Endothelial cell of umbilical vein (primary cell): ENCODE measurements at places on chromosomes 2 and 18. TPM values are rescaled to one million over a fixed set of nuclear protein-coding genes. Genes with fewer than 3 reads are reported as not detected.

DNA sequence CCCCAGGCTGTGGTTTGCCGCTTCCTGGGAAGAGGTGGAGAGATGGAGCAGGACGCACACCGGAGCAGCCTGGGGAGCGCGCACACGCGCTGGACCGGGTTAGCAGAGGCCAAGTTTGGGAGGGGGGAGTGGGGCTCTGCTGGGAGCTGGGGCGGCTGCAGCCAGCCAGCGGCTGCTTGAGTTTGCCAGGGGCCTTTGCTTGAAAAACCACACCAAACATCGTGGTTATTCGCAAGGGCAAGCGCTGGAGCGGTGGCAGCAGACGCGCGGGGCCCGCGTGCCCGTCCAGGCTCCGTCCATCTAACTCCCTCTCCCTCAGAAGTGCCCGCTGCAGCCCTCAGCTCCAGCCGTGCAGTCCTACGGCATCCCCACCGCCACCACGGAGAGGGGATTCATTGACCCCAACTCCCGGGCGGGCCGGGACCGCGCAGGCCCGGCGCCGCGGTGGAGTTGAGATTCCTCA, 4.6 kb downstream of the PTGR3 start:
- DNase-seq = no peak

- no peak for DNase-seq
Observed at GRCh38 chr2:238854699-238855229, 6.9 kb downstream of the TWIST2 start.

- DNase-seq = no peak
Observed at GRCh38 chr18:39958876-39959275, 1996.2 kb upstream of the PIK3C3 start.

DNA sequence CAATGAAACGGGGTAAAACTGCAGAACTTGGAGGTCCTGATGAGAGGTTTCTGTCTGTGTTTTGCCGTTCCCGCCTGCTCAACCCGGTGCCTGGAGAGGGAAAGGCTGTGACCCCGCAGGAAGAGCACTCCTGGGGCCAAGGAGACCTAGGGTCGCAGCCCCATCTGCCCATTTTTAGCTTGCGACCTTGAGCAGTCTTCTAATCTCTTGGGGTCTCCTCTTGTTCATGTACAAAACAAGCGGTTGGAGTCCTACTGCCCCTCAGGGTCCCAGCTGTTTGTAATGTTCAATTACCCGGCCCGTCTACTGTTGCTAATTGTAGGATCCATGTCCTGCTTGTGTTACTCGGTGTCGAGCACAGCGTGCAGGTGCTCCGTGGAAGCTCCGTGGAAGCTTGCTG, 104.5 kb downstream of the PTGR3 start:
- DNase-seq = no peak

DNA sequence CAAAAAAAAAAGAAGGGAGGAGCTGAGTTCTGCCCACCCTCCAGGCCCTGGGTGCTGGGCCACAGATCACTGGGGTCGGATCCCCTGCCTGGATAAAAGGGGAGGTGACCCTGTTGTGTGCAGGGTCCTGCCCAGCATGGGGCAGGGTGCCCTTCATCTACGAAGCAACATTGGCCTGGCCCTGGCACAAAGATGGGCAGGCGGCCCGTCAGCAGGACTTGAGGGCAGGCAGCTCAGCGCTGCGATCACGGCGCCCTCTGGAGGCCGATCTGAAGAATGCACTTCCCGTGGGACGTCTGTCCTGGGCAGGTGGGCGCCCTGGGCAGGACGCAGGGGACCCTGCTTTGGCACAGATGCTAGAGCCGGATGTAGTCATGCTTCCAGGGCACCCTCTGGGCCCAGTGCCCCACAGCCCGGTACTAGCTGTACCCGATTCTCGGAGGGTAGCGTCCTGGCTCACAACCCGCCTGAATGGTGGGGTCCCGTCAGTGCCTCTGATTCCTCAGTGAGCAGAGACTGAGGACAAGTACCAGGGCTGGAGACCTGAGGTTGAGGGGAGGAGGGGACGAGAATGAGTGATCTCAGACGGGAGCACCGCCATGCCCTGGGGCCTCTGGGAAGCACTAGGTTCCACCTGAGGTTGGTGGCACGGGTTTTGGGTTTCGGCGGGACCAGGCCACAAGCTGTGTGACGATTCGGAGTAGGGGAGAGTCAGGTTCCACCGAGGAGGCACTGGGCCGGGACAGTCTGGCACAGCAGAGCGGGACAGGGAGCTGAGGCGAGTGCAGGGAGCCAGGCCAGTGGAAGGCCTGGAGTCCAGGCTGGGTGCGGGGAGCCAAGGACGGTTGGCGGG, 18.0 kb downstream of the ARID5A start:
- peak; percentile 65 for DNase-seq

Gene RIT2
- total RNA-seq = not detected in 2 replicates

Gene NT5C1B
- not detected in 2 replicates for total RNA-seq

- no peak for DNase-seq
Observed at GRCh38 chr2:5230855-5231254, 461.3 kb upstream of the SOX11 start.

Gene APLF
- 2.3 and 2.4 TPM in 2 replicates for total RNA-seq

DNA sequence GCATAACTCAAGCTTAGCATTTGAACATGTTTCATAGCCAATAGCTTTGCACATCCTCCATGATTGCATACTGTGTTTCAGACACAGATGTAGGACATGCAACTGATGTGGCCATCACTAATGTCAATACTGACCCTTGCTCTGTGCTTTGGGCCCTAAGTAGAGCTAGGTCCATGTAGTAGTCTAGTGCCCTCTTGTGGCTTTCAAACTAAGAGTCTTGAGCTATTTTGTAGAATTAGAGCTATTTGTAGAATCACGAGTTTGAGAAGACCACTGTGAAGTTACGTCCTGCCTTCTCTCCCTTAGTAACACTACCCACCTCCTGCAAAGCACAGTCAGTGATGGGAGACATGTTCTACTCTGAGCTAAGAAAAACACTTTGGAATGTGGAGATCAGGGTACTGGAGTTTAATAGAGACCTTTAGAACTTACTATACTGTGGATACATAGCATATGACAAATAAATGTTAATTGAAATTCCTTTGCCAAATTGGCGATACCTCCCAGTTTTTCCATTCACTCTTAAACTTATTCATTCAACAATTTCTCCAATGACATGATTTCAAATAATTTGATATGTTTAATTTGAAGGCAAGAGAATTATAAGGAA, 306.5 kb upstream of the TNP1 start:
- DNase-seq = peak; percentile 58

DNA sequence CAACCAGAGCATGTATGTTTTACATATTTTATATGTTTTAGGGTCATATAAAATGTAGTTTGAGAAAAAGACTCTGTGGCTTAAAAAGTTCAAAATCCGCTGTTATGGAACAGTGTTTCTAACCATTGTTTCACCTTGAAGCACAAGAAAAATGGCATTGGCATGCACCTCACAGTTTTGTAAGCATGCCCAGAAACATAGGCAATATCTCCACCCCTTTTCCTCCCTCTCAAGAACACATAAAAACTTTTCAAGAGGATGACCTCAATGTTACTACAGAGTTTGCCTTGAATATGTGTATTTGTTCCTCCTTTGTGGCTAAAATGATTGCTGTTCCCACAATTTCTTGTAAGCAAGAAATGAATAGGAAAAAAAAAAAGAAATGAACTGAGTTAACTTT, 29.3 kb upstream of the SLC40A1 start:
- no peak for DNase-seq

DNA sequence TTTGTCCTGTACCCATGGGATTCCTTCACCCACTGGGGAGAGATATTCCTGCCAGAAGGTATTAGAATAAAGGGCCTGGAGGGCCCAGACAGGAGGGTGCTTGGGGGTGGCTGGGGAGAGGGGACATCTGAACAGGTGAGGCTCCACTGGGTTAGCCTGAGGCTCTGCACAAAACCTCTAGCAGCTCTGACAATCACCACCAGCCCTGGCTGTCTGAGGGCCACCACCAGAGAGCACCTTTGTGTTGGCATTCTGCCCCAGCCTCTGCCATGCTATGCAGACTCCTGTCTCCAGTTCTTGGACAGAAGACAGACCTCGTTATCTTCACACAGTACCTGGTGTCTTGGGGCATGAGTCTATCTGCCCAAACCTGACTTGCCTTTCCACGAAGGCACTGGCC, 25.3 kb downstream of the SLC16A14 start:
- DNase-seq = no peak

DNA sequence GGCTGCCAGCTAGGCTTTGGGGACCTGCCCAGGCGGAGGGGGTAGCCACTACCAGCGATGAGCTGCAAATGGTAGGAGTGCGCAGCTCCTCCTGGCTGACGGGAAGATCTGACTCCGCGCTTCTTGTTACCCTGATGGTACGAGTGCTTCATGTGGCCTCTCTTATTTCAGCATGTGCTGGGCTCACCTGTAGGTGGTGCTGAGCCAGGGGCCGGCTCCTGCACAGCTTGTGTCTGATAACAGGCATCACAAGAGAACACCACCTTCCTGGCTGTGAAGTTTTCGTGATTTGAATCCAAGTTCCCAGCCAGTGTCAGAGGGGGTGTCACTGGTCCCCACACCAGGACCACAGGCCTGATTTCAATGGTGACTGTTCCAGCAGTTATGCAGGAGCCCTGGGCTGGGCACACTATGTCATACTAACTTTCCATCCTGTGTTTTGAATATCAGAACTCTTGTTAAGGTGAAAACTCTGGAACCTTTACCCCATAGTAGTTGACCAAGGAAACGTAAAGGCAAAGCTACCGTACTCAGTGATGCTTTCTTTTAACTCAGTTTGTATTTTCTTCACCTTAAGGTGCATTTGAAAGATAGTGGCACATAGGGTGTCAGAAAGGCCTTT, 28.0 kb downstream of the APCDD1 start:
- no peak for DNase-seq

- peak; percentile 95 for DNase-seq
Observed at GRCh38 chr2:47088371-47089082, 66.6 kb downstream of the STPG4 start.

GRCh38 chr18:70158992-70159717, 46.3 kb downstream of the RTTN start:
- no peak for DNase-seq

DNA sequence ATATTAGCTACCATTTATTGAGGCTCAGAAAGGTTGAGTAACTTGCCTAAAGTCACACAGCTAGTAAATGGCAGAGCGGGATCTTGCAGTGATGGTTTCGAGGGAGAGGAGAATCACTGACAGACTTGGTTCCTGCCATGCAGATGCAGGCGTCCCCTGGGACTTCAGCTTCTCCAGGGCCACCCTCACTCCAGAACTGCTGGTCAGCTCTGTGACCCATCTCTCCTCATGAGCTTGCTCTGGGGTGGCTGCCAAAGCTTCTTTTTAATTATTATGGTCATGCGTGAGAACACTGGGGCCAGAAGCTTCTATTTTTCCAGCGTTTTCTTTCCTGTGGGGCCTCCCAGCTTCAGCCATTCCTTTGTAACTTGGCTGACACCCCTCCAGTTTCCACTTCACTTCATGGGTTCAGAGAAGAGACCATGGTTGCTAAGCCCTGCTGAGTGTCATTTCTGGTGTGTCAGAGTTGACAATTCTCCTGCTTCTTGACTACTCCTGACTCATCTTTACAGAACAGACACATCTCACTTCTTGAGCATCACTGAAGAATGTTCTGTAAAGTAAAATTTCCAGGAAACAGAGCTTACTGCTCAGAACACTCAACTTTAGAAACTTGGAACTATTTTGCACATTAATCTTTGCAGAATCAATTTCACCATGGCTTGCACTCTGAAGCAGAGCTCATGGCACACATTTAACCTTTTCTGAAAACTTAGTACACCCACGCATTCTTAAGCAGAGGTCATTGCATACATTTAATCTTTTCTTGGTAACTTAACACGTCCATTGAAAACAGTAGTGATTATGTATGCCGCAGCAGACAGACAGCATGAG, 70.4 kb downstream of the IL1R2 start:
- DNase-seq = peak; percentile 23

DNA sequence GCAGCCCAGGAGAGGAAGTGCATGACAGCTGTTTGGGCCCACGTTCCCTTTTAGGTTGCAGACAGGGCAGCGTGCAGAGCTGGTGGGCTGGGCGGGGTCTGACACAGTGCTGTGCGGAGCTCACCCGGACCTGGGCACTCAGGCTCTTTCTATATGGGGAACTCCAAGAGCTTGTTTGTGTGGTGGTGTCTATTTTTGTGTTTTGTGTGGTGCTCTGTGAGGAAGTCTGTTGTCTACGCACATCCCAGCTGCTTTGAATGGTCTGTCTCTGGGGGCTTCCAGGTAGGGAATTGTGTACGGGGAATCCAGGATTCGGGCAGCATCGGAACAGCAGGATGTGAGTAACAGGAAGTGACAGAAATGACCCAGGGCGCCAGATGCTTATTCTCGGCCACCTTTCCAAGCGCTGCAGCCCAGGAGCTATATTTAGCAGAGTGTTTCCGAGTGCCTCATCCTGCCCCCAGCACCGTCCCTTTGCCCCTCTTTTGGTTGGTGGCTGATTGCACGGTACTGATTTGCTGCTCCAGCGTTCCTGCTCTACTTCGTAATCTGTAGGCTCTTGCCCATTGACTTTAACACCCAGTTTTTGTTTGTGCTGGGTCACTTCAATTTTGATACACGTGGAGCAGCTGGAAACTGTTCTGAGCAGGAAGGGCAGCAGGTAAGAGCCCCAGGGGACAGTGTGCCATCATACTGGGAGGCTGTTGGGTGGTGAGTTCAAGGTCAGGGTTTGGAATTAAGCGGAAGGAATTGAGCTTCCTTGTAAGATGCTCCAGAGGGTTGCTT, 64.7 kb downstream of the DGKD start:
- DNase-seq = peak; percentile 87

DNA sequence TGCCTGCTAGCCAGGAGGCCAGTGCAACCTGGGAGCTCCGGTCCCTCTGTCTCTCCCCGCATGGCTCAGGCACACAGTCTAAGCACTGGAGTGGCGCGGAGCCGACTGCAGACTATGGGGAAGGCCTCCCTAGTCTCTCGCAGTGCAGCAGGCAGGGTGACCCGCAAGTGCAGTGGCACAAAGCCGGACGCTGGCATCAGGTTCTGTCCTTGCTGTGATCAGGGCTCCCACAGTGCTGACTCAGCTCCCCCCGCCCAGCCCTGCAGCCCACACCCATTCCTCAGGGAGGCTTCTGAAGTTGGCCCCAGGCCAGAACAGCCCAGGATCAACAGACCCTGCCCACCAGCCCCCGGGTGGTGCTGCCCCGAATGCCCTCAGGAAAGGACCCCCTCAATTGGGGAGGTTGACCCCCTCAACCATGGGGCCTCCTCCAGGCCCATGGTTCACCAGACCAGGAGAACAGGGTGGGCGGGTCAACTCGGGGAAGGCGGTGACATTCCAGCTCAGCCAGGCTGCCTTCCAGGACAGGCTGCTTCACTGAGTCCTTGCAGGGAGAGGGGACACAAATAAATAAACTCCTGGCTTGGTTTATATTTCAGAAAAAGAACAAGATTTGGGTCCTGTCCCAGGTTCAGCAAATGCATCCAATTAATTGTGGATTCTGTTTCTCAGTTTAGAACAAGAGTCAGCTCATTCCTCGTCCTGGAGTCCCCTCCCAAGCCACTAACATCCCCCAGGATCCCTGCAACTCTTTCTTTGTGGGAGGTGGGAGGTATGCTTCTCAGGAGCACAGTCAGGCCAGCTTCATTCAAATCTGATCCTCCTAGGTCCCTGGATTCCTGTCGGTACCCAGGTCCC, 12.2 kb downstream of the BIN1 start:
- DNase-seq = no peak

- peak; percentile 74 for DNase-seq
Observed at GRCh38 chr2:203909261-203909967, 27.1 kb upstream of the ICOS start.
